ENCODE measurements at places on chromosomes 1 and 21.

GRCh38 chr1:111192658-111193519 lies 7.6 kb downstream of the DENND2D start:
- no peak for DNase-seq

DNA sequence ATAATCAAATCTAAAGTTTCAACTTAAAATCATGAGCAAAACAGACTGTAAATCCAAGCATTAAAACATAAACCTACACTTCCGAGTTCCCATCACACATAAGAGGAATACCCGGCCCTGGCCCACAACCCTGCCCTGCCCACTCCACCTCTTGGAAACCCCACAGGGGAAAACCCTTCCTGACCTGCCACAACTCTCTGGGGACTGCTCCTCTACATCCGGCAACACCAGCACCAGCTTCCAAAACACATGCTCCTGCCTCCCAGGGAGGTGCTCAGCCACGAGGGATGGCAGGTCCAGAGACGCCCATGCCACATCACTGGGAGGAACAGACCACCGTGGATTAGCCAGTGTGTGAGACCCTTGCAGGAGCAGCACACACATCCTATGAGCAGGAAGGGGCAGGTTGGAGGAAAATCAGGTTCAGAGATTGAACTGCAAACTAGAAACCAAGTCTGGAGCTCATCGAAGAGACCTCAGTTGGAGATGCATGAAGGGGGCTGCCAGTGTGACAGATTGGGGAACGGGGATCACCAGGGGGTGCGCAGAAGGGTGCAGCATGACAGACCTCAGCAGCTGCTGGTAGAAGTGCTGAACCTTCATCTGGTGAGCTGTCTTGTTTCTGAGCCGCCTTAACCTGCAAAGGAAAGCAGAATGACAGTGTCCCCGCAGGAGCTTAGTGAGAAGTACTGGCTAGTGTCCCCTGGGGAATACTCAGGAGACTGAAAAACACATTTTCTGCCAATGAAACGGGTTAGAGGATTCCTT lies 25.8 kb upstream of the LSS start:
- no peak for DNase-seq

GRCh38 chr1:5341471-5341870 lies 650.8 kb downstream of the NPHP4 start:
- DNase-seq = no peak

DNA sequence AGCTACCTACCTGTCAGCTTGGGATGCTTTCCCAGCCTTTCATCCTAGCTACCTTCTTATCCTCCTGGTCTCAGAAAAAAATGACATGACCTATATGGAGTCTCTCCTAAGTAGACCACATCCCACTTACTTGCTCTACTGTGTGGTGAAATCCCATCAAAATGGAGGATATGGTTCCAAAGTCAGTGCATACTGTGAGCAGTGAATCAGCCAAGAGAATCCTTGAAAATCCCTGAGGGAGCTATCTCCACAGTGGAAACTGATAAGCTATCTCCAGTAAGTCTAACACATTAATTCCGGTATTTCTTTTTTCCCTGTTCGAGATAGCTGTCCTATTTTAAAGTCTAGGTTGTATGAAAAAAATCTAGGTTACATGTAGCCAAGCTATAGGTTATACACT lies 189.7 kb downstream of the FGGY start:
- DNase-seq = no peak

GRCh38 chr1:59732214-59732955 lies 82.4 kb upstream of the HOOK1 start:
- DNase-seq = no peak

- no peak for DNase-seq
Observed at GRCh38 chr1:181319907-181320306, 163.4 kb upstream of the CACNA1E start.

DNA sequence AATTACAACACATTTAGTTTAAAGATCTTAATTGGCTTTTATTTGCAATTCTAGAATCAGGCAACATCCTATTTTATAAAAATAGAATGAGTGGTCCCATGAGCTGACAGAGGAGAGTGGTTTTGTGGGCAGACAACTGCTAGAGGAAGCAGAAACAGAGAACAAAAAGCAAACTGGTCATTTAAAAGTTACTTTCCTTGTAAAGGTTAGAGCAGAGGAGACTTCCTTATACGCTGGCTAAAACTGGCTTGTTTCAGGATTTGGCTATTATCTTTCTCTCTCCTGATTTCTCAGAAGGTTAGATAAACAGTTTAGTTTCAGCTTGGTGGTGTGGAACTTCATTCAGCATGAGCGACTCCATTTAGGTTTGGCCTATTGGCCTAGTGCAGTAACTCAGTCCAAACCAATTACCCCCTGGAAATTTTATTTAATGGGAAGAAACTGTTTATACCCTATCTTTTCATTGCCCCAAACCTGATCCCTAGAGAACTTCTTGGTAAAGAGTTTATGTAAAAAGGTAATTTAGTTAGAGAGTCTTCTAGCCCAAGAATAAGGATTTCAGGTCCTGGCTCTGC lies 32.2 kb upstream of the IL20 start:
- no peak for DNase-seq

GRCh38 chr1:206062464-206062863 lies 9.5 kb downstream of the RHEX start:
- no peak for DNase-seq

DNA sequence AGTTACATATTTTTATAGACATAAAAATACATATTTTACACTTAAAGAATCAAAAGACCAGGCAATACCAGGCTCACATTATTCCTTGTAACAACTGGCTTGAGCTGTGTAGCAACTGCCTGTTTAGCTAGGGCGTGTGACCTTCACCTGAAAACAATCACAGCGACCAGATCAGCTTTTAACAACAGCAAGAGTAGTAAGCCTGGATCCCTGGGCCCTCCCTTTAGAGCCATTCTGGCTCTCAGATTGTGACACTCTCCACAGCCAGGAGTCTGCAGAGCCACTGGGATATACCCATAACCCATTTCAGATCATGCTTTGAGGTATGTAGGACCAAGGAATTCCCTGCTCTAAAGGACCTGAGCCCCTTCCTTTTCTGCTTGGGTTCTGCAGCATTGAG lies 29.4 kb upstream of the GNG4 start:
- no peak for DNase-seq

- DNase-seq = no peak
Observed at GRCh38 chr1:210568631-210569030, 239.9 kb downstream of the HHAT start.

- no peak for DNase-seq
Observed at GRCh38 chr1:32714277-32714676, 11.7 kb upstream of the SYNC start.

DNA sequence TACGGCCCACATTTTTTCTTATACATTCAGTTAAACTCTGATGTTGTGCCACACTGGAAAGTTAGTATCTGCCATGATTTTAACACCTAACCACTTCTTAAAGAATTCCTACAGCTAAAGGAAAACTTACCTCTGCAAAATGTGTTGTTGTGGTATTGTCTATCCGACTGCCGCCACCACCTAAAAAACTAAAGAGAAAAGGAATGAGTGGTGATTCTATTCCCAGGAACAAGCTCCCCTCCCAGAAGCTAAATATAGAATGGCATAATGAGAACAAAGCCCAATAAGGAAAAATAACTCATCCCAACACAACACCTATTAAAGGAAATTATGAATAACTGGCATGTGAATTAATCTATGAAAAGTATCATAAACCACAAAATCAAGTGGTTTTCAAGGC lies 39.5 kb downstream of the RNF115 start:
- no peak for DNase-seq

- DNase-seq = no peak
Observed at GRCh38 chr1:107897438-107898345, 67.3 kb downstream of the VAV3 start.

DNA sequence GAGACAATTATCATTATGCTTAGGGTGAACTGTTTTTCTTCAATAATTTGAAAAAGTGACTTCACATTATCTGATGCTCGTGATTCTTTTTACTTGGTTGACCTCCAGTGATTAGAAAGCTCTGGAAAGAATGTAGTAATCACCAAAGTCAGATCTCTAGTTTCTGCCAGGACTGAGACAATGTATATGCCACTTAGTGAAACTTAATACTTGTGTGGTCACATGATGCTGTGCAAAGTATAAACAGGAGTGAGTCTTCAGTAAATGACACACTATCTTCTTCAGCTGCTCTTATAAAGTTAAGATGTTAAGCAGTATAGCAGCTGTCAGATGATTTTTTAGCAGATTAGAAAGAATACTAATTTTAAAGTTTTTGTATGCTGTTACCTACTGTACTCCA lies 17.2 kb downstream of the VCAM1 start:
- DNase-seq = no peak

DNA sequence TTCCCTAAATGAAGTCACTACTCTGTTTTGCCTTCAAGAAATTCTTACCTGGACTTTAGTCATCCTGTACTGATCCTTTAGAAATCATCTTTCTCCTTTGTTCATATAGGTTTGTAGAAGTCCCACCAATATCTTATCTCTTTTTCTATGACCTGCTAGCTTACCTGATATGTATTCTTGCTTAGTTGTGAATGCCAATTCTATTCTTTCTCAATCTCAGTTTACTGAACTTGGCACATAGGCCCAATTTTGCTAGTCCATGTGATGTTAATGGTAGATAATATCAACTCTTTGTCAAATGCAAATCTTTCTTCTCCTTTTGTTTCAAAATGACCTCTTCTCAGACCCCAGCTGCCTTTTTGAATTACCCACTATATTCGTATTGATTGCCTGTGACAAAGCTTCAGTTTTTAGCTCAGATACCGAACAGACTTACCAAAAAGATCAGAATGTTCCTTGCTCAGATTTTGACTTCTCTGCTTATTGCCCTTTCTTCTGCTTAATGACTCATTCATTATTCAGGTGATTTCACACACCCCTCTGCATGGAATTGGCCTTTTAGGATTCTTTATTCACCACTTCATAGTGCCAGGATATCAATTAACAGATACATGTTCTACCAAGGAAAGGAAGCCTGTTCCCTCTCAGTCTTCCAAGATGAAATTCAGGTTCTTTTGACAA lies 20.6 kb downstream of the IPO9 start:
- DNase-seq = no peak

- DNase-seq = no peak
Observed at GRCh38 chr1:52234708-52235107, 92.8 kb downstream of the ZFYVE9 start.

DNA sequence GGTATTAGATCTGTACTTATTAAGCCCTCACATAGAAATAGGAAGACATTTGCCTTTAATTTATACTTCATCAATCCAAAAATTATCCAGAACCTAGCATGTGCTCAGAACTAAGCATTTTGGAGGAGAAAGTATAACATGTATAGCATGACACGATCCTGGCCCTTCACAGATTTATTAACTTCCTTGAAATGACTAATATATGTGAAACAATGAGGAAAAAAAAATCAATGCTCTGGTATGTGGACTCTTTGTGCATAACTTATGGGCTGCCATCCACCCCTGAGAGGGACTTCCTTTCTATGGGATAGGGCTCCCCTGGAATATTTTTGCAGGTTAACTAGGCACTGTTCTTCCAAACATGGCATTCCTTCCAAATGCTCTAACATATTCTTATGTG lies 36.6 kb downstream of the CCDC185 start:
- DNase-seq = no peak

DNA sequence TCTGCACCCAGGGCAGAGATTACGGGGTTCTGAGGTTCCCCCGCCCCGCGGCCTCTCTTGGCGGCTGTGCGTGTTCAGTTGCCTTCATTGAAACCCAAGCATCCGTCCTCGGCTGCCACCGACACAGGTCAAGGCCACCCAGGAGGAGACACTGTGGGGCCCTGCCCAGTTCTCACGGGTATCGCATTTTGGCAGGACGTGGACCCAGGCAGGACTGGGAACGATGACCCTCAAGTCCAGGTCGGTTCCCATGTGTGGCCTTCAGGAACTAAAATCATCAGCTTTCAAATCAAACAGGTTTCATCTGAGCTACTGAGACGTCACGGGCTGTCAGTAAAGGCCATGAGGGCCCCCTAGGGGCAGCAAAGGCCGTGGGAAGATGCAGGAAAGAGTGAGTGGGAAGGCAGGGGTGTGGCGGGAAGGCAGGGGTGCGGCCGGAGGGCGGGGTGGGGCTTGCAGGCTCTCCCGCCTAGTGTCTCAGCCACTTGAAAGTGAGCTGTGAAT lies 7.0 kb upstream of the C1orf174 start:
- DNase-seq = no peak

GRCh38 chr1:12618965-12619791 lies 1.2 kb upstream of the DHRS3 start:
- DNase-seq = no peak

DNA sequence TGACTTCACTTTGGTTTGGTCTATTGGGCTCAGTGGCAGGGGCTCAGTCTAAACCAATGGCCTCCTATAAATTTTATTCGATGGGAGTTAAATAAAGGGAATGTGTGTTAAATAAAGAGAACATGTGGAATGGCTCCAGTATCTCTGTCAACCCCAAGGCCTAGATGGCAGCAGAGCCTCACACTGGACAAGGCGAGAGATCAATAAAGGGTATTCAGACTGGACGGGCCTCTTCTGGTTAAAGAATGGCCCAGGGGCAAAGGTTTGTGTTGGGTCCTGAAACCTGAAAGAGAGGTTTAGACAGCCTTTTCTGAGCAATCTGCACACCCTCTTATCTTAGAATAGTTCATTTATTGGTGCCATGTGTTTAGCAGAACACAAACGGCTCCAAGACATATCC lies 34.7 kb downstream of the SH3BP5L start:
- DNase-seq = no peak

GRCh38 chr1:59693406-59693805 lies 121.3 kb upstream of the HOOK1 start:
- no peak for DNase-seq

DNA sequence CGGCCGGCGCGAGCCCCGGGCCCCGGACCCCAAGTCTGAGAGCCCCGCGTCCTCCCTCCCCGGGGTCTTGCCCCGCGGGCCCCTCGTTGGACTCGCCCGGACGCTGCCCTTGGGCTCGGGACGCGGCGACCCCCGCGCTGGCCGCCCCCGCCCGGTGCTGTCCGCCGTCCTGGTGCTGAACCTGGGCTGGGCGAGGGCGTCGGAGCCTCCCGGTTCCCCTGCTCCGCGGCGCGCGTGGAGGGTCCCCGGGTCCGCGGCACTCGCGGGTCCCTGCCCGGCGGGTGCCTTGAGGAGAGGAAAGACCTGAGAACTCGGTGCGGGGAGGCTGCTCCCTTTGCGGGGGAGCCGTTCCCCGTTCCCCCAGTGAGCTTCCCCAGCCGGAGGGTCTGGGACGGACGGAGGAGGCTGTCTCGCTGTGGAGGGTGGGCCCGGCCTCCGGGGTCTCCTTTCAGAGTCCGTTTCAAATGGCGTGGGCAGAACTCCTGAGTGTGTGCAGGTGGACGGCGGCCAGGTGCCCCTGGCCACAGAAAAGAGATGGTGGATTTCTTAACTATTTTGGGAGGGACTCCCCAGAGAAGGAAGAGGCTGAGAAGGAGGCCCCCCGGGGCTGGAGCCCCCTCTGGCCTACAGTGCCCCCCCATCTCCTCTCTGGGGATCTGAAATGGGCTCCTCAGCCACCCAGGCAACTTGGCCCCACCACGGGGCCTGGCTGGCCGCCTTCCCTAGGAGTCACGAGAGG lies 595 bp downstream of the GABRD start:
- DNase-seq = no peak

GRCh38 chr1:192513697-192514096 lies 61.9 kb upstream of the RGS1 start:
- DNase-seq = no peak

DNA sequence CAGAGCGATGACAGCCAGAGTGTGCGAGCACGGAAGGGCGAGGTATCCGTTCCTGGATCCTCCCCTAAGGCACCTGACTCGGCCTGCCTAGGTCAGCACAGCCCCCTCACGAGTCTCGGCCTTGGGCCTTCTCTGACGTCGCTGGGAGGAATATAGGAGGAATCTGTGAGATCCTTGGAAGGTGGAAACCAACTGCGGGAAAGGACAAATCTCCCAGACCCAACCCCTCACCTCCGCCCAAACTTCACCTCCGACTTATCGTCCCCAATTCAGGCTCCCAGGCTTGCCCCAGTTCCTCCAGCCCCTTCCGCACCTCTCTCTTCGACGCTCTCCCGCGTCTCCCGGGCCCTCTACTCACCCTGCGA lies 494 bp downstream of the APH1A start:
- no peak for DNase-seq
